ENCODE measurements at places on chromosomes 2 and 18. TPM values are rescaled to one million over a fixed set of nuclear protein-coding genes. Genes with fewer than 3 reads are reported as not detected.

Gene POMC
- total RNA-seq = 0.54 TPM

Gene GAL3ST2
- total RNA-seq = not detected

DNA sequence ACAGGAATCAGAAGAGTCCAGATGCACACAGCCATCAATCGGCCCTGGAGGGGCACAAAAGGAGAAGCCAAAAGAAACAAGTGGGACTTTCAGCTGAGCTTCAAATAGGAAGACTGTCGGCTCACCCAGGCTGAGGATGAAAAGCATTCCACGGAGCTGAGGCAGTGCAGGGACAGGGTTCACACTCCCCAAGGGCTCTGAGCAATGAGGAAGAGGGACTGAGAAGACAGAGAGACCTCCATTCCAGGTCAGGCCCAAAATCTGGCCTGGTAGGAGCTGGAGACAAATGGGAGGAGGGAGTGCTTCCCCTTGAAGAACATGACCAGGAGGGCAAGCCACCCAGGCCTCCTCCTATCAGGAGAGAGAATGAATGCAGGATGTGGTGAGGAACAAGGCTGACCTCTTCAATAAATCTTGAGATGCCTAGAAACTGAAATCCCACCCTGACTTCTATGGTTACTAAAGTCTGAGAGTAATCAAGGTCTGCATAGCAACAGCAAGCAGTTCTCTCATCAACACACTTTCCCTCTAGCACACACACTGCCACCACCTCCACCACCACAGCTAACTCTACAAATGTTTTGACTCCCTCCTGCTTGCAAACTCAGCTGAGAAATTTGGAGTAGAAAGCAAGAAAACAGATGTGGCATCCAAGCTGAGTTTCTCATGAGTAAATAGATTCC, 434.4 kb downstream of the TNS1 start:
- H3K36me3 ChIP-seq = peaks cover 4% of the 10 kb centered on the region
- DNase-seq = no peak
- H3K27me3 ChIP-seq = no peaks in the 10 kb centered on the region
- no peak overlapping the region for H3K4me3 ChIP-seq
- H3K27ac ChIP-seq = peak overlapping the region; percentile 74
- H3K4me1 ChIP-seq = peaks cover 16% of the 10 kb centered on the region

- no peaks in the 10 kb centered on the region for H3K27me3 ChIP-seq
- no peaks in the 10 kb centered on the region for H3K4me1 ChIP-seq
- H3K27ac ChIP-seq = no peak overlapping the region
These were observed 424.0 kb upstream of the CDH7 start for GRCh38 chr18:65326805-65327204.

All from neural crest cell (in vitro differentiated cells).